Stimulated activated CD4-positive, alpha-beta T cell treated with anti-CD3 and anti-CD28 coated beads, Interleukin-15, amount 100 ng/mL, for 1 hour (primary cell): ENCODE measurements at places on chromosomes 11 and 22.

DNA sequence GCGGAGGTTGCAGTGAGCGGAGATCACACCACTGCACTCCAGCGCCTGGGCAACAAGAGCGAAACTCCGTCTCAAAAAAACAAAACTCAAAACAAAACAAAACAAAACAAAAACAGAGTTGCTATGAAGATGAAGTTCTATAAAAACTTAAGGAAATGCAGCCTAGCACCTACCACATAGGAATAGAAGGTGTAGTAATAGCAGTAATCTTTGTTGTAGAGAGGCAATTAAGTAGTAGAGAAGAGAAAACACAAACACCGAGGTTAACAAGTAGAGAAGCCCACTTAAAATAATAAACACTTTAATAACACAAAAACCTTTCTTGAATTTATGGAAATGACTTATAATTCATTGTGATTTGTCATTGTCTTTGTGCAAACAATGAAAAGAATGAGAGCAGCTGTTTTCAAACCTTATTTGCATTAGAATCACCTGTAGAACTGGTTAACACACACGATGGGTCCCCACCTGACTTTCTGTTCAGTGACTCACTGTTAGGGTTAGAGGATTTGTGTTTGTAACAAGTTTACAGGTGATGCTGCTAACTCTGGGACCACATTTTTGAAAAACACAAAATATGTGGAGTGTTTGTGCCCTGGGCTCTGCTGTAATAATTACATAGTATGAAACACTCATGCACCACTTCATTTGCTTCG, 43.1 kb downstream of the TYR start:
- no peak for DNase-seq

GRCh38 chr11:126182787-126183445, 28.5 kb downstream of the RPUSD4 start:
- DNase-seq = no peak

GRCh38 chr11:69899957-69900821, 81.0 kb upstream of the FGF3 start:
- DNase-seq = no peak

DNA sequence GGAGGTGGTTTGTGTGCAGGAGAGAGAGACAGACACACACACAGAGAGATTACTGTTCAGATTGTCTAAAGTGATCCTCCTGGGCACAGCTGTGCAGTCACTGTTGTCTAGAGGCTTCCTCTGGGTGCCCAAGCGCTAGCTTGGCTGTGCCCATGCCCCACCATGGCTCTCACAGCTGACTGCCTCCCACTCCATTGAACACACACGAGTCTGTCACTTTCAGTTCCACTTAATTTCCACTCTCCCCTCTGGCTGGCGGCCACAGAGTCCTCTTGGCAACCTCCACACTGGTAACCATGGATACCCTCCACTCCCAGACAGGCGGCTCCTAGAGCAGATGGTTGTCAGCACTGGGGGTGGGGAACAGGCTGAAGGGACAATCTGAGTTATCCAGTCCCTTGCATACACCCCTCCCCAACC, 29.1 kb downstream of the MAP6 start:
- no peak for DNase-seq

GRCh38 chr11:132872211-132872610, 660.1 kb downstream of the OPCML start:
- no peak for DNase-seq

DNA sequence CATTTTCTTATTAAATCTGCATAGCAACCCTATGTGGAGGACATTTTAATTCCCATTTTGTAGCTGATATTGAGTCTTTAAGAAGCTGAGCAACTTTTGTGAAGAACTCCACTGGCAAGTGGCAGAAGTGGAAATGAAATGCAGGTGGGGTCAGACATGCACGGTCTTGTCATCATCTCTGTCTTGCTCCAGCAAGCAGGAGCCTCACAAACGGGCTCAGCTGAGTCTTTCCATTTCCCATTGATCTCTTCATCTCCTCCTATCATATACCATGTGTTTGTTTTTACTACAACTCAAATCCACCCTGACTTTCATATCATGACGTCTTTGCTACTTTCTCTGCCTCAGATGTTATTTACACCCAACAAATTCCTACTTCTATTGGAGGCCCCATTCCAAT, 97.9 kb upstream of the TENM4 start:
- DNase-seq = no peak

- no peak for DNase-seq
Measured at GRCh38 chr22:27984723-27985122, 65.7 kb upstream of the PITPNB start.

DNA sequence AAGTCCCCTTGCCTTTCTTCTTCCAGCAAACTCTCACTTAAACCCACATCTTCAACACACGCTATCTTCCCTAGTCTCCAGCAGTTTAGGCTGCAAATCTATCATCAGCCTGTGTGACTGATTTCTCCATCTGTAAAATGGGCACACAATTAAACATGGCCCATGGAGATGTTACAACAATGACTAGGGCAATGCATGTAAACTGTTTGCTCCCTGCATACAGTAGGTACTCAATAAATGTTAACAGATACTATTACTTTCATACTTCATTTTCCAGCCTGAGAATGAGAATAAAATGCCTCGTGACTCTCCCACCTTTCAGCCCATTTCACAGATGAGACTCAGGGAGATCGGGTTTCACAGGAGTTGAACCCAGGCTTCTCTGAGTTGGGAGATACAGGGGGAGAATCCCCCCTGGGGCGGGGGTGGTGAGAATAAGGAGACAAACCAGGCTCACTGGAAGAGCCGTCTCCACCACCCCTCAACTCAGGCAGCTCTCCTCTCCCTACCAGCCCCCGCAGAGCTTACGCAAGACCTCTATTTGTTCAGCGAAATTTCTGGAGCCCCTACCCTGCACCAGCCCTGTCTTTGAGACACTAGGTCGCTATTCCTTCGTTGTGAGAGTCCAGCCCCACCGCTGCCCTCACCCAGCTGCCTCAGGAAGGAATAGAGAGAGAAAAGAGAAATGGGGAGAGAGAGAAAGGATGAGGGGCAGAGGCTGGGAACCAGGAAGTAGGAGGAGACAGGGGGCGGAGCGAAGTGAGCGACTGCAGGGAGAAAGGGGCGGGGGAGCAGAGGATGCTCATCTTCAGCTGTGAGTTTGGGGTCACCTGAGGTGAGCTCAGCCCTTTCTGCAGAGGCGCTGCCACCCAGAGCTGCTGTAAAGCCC, 42.1 kb upstream of the KLHL35 start:
- DNase-seq = no peak

DNA sequence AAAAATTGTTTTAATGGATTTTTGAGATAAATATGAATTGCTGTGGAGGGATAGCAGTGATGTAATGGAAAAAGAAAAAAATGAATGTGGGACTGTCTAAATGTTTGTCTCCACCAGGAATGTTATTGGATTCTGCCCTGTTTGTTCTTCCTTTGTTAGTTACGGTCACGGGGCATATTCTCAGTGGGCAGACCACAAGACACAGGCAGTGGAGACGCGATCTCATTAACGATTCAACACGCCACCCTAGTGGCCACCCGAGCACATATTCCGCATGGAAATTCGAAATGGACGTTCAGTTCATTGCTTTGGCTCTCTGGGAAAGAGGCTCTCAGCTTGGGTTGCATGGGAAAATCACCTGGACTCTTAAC, 151.8 kb upstream of the TTC12 start:
- DNase-seq = no peak

GRCh38 chr11:102287964-102288724, 29.1 kb upstream of the BIRC3 start:
- no peak for DNase-seq

- no peak for DNase-seq
Measured at GRCh38 chr11:103789952-103790351, 246.5 kb upstream of the DDI1 start.

GRCh38 chr11:5004424-5005274, 10.0 kb downstream of the OR51L1 start:
- no peak for DNase-seq

DNA sequence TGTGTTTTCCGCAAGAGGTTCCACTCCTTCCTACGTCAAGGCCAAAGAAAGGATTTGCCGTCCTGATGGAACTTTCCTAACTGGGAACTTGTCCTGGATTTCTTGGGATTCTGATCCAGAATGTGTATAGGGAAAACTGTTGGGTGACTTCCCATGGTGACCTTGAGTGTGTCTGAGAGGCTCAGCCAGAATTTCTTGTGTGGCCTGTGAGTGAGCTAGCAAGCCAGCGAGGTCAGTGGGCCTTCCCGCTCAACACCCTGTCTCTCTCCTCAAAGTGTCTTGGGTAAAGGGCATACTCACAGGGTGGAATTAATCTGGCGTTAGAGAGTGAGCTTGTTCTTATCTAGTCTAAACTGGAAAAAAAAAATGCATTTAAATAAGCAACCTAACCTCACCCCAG, 20.4 kb downstream of the ZNRF3 start:
- DNase-seq = no peak

- DNase-seq = no peak
Measured at GRCh38 chr22:29973269-29973668, 90.3 kb downstream of the MTMR3 start.

- no peak for DNase-seq
Measured at GRCh38 chr11:17077240-17077519, 287 bp downstream of the RPS13 start.

GRCh38 chr11:17782145-17782544, 47.6 kb downstream of the KCNC1 start:
- DNase-seq = no peak

- no peak for DNase-seq
Measured at GRCh38 chr11:6627762-6628241, 8.6 kb upstream of the TPP1 start.

- DNase-seq = peak; percentile 44
Measured at GRCh38 chr22:31082606-31083376, 1.7 kb downstream of the SMTN start.

DNA sequence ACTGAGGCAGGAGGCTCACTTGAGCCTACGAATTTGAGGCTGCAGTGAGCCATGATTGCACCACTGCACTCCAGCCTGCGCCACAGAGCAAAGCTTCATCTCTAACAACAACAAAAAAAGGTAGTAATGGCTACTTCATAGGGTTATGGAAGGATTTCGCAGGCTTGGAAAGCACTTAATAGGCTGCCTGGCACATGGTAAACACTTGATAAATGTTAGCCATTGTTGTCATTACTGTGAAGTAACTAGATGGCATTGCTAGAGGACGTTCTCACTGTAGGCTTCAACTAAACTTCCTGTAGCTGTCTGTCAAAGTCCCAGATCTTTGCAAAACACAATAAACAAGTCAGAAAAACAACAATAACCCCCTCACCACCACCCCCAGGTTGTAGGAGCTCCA, 357.2 kb upstream of the NARS2 start:
- no peak for DNase-seq

GRCh38 chr11:118928101-118928869, 2.6 kb upstream of the BCL9L start:
- DNase-seq = peak; percentile 86

DNA sequence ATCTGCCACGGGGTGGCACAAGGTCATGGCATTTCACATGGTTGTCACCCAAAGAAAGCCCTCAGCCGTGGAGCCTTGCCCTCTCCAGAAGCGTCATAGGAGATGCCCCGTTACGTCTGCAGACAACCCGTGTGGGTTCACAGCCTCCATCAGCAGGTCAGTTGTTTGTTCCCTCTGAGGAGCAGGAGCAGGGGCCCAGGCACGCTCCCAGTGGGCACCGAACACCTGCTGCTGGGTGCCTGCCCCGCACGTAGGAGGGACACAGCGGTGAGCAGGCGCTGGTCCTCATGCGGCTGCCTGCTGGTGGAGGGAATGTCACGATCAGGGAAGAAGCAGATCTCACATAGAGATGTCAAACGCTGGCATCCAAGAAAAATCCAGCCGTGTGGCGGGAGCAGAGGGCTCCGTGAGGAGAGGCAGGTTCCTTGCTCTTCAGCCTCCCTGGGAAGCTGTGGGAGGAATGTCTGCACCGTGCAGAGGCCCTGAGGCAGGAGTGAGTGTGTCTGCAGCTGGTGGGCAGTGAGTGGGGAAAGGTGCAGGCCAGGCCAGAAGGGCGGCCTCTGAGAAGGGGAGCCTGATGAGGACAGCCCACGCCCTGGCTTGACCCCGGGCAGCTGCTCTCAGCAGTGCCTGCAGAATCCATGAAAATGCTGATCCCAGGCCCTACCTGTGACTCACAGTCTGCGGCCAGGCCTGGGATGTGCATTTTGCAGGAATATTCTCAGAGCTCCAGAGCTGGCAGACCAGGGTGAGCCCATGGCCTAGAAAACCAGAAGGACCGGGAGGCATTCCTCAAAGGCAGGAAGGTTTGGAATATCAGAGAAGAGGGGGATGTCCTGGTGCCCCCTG, 36.4 kb upstream of the TH start:
- DNase-seq = no peak

GRCh38 chr11:117905524-117905923, 23.7 kb downstream of the TMPRSS13 start:
- DNase-seq = no peak

DNA sequence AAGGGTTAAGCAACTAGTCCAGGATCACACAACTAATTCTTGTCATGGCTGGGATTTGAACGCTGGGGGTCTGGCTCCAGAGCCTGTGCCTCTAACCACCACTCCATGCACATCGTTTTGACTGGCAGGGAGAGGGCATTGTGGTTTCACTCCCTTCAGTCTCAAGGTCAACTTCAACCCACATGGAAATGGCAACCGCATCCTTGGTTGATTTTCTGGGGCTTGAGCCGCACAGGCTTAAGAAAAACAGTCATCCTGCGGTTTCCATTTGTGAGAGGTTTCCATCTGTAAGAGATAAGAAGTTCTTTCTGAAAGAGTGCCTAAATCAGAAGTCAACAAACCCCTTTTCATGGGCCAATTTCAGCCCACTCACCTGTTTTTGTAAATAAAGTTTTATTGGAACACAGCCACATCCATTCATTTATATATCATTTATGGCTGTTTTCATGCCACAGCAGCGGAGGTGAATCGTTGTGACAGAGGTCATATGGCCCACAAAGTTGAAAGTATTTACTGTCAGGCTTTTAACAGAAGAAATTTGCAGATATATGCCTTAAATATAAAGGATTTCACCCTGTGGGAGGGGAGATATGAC, 65.7 kb downstream of the SGSM1 start:
- no peak for DNase-seq

GRCh38 chr22:18031695-18032454, 7.5 kb upstream of the MICAL3 start:
- no peak for DNase-seq

DNA sequence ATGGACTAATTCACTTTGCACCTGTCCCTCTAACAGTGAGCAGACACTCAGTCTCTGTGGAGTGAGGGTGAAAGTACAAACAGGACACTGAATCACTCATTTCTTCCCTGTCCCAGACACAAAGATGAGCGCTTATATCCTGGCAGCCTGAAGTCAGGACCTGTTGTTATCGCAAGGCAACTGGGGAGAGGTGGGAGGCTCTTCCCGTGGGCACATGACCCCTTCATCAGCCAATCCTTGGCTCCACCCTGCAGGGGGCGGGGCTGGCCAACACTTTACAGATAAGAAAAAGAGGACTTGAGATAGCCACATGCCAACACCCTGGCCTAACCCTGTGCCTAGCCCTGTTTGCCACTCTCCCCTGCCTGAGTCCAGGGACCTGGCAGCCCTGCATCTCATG, 29.5 kb upstream of the TESMIN start:
- DNase-seq = no peak

- no peak for DNase-seq
Measured at GRCh38 chr11:38356255-38356654, 1758.2 kb upstream of the RAG2 start.
